ELF-1 (cell line): ENCODE measurements at places on chromosomes 4 and X.
A peak's percentile ranks its signal among the peaks of the same experiment; 100 is the strongest.

GRCh38 chr4:74953647-74954046, 20.7 kb downstream of the PARM1 start:
- DNase-seq: no peak

DNA sequence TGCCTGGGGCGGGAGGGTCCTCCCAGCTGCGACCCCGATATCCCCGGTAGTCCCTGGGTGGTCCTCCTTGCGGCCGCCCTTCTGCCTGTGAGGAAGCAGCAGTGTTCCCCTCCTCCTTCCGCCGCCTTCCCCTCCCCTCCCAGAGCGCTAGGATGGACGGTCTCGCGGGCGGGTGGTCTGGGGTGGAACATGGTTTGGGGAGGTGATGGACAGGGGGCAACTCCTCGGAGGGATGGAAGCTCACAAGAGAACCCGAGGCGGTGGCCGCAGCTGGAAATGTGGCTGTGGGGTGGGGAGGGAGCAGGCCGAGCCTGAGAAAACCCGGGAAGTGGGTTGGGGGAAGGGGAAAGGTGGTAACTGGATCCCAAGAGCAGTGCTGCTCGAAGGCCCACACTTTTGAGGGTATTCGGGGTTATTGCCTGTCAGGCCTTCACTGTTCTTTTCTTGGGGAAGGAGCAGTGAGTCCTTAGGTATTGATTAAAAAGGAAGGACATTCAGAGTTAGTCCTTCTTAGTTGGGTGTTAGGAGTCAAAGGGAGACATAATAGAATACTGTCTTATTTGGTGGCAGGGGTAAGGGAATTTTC, 581 bp downstream of the UBE2K start:
- DNase-seq: peak; percentile 76

GRCh38 chr4:20299515-20299914, 47.8 kb downstream of the SLIT2 start:
- DNase-seq: no peak

DNA sequence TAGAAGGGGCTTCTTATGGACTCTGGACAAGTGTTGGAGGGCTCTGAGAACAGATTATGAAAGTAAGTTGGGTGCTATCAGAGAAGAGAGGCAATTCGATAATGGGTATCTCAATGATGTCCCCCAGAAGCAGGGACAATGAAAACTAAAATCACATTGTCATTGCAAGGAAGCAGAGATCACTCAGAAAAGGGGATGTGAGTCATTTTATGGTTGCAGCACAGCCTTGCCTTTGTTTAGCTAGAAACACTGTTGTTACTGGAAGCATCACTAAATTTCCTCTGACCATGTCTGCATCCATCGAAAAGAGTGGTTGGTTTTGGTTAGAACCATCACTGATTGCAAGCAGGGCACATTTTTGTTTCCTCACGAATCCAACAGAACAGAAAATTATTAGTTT, 246.8 kb upstream of the NWD2 start:
- DNase-seq: no peak

DNA sequence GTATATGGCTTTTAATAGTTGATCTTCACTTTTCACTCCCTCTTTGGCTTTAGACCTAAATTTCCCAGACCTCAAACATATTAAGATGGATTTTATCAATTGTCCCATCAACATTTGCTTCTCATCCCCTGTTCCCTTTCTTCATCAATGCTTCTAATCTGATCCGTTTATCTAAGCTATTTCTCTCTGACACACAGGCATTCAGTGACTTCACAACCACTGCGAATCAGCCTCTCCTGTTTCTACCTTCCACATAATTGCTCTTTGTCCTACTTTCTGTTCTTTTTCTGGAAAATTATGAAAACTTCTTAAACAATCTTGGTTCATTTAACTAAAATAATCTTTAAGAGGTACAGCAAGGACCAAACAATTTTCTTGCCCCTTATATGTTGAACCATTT, 115.2 kb downstream of the GLRA3 start:
- DNase-seq: no peak

DNA sequence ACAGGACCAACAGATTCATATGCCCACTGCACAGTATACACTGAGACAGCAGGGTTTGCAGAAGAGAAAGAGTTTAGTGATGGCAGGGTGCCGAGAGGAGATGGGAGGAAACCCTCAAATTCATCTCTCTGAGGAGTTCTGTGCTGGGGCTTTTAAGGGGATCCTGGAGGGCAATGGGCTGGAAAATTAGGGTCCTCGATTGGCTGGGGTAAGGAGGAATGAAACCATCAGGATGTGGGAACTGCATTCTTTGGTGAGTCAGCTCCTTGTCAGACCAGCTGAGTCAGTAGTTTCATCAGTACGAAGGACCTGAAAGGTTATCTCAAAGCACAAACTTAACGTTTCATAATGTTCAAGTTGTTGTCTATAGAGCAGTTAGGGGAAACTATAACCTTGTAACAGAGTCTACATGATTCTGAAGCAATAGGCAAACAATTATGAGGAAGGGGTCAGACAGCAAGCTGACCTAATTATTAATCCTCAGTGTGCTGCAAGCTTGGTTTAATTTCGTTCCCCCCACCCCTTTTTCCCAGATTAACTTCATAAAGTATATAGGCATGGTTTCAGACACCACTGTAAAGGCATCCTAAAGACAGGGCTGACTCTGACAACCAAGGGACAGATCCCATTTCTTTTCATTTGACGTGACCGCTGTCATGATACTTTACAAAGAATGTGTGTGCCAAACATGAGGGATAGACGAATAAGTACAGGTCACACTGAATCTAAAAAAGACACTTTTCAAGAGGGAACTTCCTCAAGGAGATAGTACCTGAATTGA, 1.5 kb upstream of the MSMO1 start:
- DNase-seq: no peak

DNA sequence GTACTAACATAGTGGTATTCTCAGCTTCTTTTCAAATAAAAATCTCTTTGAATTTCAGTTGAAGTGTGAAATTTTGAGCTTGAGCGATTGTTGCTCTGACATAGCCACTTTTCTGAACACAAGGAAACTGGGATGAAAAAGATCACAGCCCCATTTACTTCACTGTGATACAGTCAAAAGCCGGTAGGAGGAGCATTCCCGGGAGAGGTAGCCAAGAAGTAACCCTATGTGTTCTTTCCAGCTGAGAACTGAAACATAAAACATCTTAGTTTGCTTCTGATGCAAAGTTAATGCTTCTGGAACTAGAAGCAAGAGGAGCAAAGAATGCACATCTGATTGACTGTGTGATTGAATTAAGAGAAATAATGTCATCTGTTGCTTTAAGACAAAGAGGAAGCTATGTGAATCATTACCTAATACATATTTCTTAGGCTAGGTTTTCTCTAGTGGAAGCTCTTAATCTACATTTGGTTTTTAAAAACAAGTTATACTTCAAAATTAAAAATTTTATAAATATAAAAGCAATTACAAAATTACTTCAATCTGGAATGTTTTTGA, 88.3 kb upstream of the UNC5C start:
- DNase-seq: peak; percentile 12

- DNase-seq: no peak
Observed at GRCh38 chrX:30504309-30504708, 73.3 kb downstream of the TASL start.

DNA sequence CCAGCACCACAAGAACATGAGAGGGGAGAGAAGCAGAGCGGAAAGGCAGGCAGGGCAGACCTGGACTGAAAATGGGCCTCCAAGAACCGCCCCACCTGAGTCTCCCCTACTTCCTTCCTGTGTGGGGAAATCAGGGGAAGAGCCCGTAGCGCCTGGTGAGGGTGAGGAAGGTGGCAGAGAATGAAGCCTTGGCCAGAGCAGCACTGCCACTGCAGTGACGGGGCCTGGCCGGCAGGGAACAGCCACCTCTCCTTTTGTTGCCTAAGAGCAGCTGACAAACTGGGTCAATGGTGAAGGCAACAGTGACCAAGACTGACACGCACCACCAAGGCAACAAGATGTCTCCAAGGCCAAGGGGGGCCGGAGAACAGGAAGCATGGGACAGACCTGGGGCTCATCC, 58.4 kb upstream of the CBR4 start:
- DNase-seq: peak; percentile 50

GRCh38 chr4:21117541-21118180, 417.4 kb downstream of the PACRGL start:
- DNase-seq: no peak

DNA sequence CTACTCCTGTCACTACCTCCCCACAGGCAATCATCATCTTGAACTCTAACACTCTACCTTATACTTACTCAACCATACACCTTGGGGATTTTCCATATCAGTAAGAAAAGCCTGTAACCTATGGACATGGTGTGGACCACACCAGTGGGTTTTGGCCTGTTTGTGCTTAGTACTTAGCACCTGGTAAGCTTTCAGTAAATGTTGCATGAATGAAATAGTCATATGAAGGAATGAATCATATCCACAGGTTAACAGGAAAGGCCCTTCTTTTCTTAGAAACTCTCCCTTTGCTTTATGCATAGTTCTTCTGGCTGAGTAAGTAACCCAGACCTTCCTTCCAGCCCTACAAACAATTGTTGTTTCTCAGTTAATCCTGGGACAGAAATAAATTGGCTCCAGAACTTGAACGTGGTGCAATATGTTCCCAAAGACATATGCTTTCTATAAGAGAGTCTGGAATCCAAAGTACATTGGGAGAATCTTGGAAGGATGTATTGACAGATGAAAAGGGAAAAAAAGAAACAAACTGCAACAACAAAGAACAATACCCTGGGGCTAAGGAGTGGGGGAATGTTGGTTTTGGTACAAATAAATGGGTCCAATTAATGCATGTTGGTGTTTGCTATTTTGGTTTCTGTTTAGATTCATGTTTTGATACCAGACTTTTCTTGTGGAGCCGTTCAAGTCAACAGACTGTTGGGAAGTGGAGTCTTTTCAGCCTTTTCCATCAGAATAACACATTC, 27.8 kb downstream of the RASL11B start:
- DNase-seq: no peak

- no peak for DNase-seq
Observed at GRCh38 chr4:148330724-148331123, 111.5 kb downstream of the NR3C2 start.

- peak; percentile 62 for DNase-seq
Observed at GRCh38 chr4:6658597-6659075, 18.2 kb downstream of the MRFAP1 start.

DNA sequence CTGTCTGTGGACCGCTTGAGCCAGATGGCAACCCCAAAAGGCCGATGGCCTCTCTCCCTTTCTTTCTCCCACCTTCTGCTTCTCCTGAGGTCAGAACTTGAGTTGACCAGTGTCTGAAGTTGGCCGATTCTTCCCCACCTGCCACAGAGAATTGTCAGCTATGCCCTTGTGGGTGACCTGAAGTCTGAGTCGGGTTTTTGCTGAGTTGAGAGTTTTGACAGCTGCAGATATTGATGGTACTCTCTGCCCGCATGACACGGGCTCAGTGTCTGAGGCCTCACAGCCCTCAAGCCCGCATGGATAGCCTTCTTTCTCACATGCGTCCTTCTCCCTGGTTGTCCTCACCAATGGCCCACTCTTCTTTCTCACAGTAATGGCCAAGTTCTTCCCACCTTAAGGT, 111.0 kb downstream of the EFNB1 start:
- no peak for DNase-seq

- peak; percentile 83 for DNase-seq
Observed at GRCh38 chr4:8917868-8918783, 46.5 kb upstream of the HMX1 start.

DNA sequence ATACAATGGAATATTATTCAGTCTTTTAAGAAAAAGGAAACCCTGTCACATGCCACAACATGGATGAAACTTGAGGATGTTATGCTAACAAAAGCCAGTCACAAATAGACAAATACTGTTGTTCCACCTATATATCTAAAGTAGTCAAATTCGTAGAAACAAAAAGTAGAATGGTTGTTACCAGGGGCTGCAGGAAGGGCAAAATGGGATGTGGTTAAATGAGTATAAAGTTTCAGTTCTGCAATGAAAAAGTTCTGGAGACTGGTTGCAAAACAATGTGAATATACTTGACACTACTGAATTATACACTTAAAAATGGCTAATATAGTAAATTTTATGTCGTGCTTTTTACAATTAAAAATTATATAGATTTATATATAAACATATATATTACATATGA, 12.2 kb downstream of the SPOCK3 start:
- no peak for DNase-seq

DNA sequence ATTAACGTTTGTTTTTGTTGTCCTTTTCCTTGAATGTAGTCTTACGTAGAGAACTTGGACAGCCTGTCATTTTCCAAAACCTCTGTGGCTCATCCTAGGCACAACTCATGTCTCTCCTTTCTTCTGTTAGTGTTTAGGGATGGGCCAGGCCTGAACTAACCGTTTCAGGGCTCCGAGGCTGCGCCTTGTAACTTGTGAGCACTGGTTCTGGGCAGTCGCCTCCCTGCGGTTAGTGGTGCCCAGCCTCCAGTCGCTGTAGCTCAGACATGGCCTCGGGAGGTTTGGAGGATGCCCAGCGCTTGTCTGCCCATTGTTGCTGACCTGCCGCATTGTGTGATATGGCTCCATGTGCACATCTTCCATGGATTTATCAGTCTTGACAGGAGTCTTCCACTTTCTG, 32.8 kb downstream of the TMEM131L start:
- DNase-seq: no peak

GRCh38 chr4:75823812-75824211, 78.4 kb downstream of the PPEF2 start:
- DNase-seq: no peak

DNA sequence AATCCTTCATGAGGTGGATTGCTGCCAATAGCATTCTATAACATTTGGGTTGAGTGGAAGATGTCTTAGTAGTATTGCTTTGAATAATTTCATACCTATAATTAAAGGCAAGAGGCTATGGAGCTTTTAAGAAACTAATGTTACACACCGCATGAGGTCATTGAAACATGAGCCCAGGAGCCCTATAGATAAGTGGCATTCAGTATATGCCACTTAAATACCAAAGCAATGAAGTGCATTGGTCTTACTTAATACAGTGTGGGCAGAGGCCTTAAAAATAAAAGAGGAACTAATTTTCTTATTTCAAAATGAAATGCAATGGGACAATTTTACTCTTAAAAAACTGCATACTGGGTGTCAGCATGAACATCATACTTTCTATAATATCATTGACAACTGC, 47.5 kb downstream of the SPATA18 start:
- DNase-seq: no peak

DNA sequence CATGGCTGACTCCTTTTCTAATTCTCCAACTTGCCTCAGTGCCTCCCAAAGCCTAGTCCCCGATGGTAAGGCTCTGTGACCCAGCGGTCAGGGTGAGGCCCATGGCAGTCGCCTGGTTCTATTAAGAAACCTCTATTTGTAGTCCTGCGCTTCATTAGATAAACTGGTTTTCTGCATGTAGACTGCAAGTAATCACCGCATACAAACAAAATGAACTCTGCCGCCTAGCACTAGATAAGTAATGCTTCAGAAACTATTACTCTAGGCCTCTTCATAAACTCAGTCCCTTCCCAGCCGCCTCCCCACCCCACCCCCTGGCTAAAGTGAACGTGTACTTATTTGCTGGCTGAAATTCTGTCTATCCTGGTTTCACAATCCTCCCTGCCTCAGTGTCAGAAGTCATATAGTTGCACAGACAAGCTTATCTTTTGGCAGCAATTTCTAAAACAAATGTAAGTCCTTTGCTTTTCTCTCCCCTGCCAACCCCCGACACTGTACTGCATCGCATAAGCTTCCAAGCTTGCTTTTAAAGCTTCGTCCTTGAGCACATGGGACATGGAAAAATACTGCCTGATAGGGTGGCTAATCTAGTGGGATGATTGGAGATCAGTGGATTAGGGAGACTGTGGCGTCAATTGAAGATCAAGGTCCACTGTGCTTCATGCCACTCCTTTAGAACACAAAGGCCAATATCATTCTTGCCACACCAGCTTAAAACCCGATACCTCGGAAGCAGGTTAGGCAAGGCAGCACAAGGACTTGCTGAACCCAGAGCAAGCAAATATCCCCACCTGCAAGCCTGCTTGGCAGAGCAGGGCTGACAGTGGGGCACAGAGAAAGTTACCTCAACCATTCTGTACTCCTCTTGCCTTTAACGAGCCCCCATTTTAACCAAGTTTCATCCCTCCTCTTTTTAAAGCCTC, 125.8 kb downstream of the IRF2 start:
- DNase-seq: no peak
